Airway epithelial cell (primary cell): ENCODE measurements at places on chromosomes 1 and 21. TPM values are rescaled to one million over a fixed set of nuclear protein-coding genes. Genes with fewer than 3 reads are reported as not detected.

NBPF14 gene
- 8.8 and 9.4 TPM in 2 replicates for total RNA-seq

CENPL gene
- 6.8 and 10.2 TPM in 2 replicates for total RNA-seq

KCND3 gene
- under 0.01 TPM in 1 of 2 replicates, not detected in the other for total RNA-seq

FCRL1 gene
- not detected in 2 replicates for total RNA-seq

EPS8L3 gene
- total RNA-seq: not detected in 2 replicates

EPHA2 gene
- 153 and 169 TPM in 2 replicates for total RNA-seq
